ENCODE measurements at places on chromosomes 1 and 21.

- no peak for DNase-seq
Measured at GRCh38 chr1:222023025-222023424, 281.1 kb upstream of the DUSP10 start.

- DNase-seq, result peak; percentile 42
Measured at GRCh38 chr1:178931858-178932551, 61.1 kb upstream of the ANGPTL1 start.

DNA sequence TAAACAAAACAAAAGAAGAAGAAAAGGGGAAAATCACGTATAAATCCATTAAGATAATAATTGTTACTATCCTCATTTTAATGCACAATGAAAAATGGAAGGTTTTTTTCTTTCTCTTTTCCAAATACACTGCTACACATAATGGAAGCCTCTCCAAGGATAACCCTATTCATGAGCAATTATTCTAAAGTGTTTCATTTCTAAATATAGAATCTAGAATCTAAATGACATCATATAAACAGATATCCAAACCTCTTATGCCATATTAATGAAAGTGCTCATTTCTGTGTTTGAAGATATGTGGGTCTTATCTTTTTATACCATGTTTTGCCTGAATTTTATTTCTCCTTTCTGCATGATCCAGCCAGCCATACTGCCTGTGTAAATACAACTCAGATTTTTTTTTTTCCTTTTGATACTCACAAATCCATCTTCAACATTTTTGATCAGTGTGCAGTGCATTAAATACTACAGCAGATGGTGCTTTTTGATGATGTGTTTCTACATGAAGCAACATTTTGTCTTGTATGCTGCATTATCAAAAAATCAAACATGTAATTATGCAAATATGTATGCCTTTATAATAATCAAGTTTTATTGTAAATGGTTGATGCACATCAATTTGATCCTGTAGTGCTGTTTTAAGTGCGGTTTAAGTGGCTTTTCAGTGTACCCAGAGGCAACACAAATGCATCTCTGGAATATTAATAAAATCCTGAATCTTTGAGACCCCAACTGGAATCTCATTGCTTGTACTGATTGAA is 625.6 kb upstream of the PTBP2 start:
- DNase-seq, result no peak

DNA sequence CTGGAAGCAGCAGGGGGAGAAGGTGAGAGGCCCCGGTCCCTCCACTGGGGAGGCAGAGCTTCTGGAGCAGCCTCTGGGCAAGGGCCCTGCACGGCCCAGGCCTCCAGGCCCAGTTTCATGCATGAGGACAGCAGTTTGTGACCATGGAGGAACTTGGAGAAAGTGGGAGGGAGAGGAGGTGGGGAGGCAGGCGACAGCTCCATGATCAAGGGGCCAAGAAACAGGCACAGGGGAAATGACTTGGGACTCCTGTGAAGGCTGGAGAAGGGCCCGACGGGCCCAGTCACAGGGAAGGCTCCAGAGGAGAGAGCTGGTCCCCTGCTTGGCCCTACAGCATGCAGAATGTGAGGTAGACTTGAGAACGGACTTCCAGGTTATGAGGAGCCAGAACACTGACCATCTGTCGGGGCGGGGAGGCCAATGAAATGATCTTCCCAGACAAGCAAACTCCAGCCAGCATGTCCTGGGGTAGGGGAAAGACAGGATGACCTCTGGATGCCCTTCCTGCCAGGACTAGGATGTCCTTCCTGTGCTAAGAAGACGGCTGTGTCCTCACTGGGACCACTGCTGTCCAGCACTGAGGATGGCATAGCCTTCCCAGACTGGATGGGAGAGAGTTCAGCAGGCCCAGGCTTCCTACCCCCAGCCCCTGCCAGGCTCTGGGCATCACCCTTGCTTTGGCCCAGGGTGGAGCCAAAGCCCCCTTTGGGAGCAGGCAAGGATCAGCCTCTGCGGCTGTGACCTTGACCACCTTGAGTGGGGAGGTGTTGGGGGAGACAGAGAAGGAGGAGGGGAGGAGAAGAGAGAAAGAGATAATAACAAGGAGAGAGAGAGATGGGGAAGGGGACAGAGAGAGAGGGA is 548.2 kb downstream of the PTPRU start:
- no peak for DNase-seq

DNA sequence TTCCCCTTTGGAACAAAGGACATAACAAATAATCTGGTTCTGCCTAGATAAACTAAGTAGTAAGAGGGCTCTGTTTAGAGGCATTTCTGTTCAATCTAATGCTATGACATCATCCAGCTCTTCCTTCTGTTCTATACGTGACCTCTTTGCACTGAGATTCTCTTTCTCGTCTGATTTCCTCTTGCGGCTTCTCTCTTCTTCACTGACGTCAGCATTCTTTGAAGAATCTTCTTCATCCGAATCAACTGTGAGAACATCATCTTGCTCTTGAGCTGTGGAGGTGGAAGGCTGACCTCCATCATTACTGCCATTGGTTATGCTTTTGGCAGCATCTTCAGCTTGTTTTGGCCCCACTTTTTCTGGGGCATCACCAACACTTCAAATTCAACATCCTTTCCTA is 130.4 kb downstream of the HS2ST1 start:
- DNase-seq, result no peak

DNA sequence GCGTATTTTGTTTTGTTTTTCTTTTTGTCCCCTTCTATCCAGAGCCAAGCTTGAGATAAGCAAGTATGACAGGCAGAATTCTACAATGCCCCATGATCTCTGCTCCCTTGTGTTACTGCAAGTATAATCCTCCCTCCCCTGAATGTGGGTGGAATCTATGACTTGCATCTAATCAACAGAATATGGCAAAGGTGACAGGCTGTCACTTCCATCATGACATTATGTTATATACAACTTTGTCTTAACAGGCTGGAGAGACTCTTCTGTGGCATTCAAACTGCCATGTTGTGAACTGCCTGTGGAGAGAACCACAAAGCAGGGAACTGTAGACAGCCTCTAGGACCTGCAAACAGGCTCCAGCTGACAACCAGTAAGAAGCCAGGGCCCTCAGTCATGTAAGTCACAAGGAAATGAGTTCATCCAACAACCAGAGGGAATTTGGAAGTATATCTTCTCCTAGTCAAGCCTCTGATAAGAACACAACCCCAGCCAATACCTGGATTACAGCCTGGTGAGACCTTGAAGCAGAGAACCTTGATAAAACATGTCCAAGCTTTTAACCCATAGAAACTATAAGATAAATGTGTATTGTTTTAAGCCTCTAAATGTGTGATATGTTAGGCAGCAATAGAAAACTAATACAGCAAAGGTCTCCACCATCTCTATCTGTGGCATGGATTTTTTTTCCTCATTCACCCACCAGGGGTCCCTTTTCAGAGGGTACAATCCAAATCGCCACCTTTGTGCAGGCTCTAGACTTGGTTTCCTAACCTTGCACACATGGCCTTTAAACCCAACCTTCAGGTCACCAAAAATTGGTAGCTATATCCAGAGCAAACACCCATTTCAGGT is 5.7 kb upstream of the C1orf162 start:
- no peak for DNase-seq

DNA sequence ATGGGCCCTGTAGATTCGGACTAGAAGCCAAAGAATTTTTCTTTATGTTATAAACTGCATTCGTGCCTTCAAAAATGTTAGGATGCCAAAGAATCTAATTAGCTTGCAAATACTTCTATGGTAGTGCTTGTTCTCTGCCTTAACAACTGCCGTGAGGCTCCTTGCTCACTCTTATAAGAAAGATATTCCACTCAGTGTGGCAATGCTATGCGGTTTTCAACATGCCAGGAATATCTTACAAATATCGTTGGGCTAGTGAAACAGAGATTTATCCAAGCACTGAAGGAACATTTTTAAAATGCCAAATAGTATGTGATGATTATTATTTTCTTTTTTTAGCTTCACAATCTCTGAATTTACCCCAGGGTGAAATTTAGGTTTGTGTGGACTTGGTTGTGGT is 198.2 kb downstream of the GREM2 start:
- DNase-seq, result no peak

DNA sequence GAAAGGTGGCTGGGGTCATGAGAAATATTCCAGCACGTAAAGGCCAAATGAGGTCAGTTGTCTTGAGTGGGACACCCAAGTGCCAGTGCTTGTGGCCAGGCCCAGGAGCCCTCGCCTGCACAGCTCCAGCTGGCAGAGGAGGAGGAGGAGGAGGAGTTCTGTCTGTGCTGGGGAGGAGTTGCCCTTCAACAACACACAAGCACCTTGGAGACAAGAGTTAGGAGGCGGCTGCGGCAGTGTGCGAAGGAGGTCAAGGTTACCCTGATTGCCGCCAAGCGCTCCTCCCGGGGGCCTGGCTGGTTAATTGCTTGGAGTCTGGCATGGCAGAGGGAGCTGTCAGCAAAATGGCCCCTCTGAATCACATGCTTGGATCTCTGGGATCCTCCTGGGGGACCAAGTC is 45.1 kb downstream of the GRIK3 start:
- DNase-seq, result no peak

DNA sequence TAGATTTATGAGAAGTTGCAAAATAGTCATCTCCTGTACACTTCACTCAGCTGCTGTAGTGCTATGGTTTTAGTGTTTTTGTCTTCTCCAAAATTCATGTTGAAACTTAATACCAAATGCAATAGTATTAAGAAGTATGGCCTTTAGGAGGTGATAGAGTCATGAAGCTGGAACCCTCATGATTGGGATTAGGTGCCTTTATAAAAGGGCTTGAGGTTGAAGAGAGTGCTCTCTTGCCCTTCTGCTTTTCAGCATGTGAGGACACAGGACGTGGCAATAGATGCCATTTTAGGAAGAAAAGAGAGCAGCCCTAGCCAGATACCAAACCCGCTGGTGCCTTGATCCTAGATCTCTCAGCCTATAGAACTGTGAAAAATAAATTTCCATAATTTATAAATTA is 87.6 kb downstream of the CTH start:
- DNase-seq, result no peak

DNA sequence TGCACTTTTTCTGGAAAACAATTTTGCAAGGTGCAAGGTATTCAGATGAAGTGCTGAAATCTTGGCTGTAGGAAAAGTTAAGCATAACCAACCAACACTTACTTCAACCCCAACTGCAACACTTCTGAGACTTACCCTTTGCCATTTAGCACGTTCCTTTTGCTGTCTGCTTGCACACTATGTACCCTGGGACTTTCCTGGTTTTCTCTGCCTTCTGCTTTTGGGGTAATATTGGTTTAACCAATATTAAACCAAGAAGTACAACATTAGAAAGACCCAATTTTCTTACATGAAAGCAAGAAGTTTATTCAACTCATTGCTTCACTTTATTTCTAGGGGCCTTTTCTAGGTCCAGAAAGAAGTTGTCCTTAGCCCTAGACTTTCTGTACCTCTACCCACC is 193.0 kb downstream of the HLX start:
- DNase-seq, result no peak

DNA sequence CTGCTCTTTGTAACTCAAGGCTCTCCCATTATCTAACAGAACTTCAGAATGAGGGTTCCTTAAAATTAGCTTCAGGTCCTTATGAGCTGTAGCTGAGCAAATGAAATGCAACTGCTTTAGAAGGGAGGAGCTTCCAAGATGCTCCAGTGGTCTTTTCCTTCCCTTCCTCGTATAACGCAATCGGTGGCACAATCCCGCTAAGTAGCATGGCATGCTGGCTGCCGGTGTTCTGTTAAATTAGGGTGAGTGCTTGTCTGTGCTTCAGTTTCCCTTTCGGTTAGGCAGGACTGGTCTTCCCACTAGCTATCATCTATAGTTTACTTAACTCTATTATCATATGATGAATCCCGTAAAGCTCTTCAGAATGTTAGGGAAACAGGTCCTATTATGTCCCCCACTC is 917 bp downstream of the KIAA0040 start:
- no peak for DNase-seq

DNA sequence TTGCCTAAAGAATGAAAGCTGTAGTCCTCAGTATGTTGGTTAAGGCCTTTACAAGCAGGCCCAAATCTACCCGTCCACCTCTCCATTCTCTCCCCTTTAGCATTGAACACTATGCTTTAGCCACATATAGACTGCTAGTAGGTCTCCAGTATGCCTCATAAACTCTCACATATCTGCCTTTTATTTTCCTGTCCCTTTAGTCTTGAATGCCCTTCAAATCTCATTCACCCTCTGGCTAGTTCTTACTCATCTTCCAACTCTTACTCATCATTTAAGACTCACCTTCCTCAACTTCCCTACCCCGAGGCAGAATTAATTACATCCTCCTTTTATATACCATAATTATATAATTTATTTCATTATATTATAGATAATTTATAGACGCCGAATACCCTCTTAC is 78.7 kb upstream of the TSPAN2 start:
- no peak for DNase-seq

- peak; percentile 42 for DNase-seq
Measured at GRCh38 chr1:40939320-40940059, 40.0 kb upstream of the CTPS1 start.

- DNase-seq, result no peak
Measured at GRCh38 chr1:245209658-245210435, 55.1 kb downstream of the KIF26B start.

- peak; percentile 14 for DNase-seq
Measured at GRCh38 chr21:29638761-29639327, 301.0 kb downstream of the GRIK1 start.

GRCh38 chr1:229981736-229982135 is 85.3 kb upstream of the GALNT2 start:
- no peak for DNase-seq

- peak; percentile 81 for DNase-seq
Measured at GRCh38 chr1:9652379-9653209, 1.1 kb downstream of the PIK3CD start.

- no peak for DNase-seq
Measured at GRCh38 chr1:208303743-208304712, 59.8 kb upstream of the PLXNA2 start.

- peak; percentile 16 for DNase-seq
Measured at GRCh38 chr1:114379987-114380386, 131.0 kb downstream of the TRIM33 start.

DNA sequence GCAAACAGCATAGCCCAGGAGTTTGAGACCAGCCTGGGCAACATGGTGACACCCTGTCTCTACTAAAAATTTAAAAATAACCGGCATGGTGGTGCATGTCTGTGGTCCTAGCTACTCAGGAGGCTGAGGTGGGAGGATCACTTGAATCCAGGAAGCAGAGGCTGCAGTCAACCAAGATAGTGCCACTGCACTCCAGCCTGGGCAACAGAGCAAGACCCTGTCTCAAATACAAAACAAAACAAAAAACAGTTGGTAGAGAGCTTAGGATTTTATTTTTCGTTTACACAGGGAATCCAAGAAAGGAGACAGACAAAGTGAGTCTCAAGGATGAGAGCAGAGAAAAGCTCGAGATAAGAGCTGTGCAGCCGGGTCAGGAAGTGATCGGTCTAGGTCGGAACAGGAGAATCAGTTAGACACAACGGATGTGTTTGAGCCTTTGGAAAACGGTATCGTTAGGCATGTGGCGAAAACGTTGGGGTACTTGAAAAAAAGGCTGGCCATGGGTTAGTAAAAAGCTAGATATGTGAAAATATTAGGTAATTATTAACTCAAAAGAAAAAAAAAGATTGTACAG is 1.7 kb upstream of the MIB2 start:
- no peak for DNase-seq

- DNase-seq, result no peak
Measured at GRCh38 chr1:115116512-115116911, 27.2 kb upstream of the TSPAN2 start.

GRCh38 chr1:196977278-196977677 is at the start of gene CFHR5:
Gene CFHR5, plus strand, starts transcription at chr1:196977556. Its CDS starts 109 bp downstream, at chr1:196977665.
- DNase-seq, result no peak

GRCh38 chr1:24119859-24120756 is 8.2 kb upstream of the MYOM3 start:
- no peak for DNase-seq

- DNase-seq, result no peak
Measured at GRCh38 chr1:210437111-210437510, 108.4 kb downstream of the HHAT start.
